ENCODE measurements at places on chromosomes 7 and 10.
A peak's percentile ranks its signal among the peaks of the same experiment; 100 is the strongest.

GRCh38 chr10:69636626-69637605 is 6.9 kb downstream of the FAM241B start:
- DNase-seq = no peak

- DNase-seq = no peak
These were observed 585.8 kb downstream of the DNAJB6 start for GRCh38 chr7:157922576-157922975.

GRCh38 chr7:460374-461116 is 59.1 kb downstream of the PDGFA start:
- DNase-seq = no peak

DNA sequence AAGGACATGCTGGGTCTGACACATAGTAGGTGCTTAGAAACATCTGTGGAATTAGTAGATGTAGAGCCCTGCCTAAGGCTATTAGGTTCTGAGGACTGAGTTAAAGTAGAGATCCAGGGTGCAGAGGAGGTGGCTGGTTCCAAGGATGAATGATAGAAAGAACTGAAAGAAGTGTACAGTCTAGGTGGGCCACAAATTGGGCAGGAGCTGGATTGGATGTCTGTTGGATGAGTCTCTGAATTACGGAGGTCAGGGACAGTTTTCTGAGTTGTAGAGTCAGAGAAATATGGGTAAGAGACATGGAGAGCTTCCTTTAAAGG is 2.0 kb upstream of the SAMD8 start:
- DNase-seq = no peak

DNA sequence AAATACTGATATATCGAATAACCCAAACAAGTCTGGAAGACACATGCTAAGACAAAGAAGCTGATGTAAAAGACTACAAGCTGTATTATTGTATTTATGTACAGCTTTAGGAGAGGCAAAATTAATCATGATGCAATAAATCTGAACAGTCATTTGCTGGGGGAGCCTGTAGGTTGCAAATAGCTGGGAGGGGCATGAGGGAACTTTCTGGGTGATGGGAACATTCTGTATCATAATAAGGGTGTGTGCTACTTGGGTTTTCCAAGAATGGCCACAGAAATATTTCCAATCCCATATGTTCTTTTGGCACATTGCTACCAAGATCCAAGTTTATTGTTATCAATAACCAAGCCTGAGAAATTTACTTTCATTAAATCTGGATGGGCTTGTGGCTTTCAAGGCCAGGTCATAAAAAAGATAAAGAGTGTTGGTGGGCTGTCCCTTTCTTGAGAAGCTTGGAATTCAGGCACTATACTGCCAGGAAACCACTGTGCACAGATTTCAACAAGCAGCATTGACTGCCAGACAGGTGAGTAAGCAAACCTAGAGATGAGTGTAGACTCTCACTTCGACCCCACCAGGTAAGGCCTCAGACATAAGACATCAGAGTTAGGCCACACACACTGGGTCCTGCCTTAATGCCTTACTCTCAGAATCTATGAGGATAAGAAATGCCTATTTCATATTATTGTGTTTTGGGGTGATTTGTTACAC is 629.7 kb upstream of the FZD8 start:
- DNase-seq = no peak

- no peak for DNase-seq
These were observed 524 bp upstream of the UNC5B start for GRCh38 chr10:71211775-71212317.

DNA sequence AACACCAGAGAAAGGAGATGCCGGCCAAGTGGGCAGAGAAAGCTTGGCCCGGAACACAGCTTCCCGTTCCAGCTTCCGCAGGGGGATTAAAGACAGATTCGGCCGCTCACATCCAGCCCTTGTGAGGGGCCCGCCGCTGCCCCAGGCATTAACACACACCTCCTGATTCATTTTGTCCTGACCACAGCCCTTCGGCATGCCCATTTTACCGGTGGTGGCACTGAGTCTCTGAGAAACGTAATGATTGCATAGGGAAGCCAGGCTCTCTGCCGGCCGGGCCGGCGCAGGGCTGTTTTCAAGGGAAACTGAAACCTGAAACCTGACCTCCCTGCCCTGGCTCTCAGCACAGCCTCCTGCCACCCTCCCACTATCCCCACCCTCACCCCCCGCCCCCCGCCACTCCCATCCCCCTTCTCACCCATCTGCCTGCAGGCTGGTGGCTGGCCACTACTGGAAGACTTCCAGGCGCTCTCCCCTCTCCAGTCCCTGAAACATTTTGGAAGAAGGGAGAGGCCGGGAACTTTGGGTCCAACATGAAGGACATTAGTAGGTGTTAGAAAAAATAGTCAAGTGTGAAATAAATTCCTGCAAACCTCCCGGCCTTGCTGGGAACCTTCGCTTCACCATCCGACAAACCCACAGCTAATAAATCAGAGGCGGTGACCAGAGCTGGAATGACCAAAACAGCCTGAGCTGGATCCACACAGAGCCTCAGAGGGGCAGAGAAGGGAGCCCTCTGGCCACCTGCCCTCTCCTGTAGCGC is 83.5 kb upstream of the CUX1 start:
- DNase-seq = peak; percentile 18

DNA sequence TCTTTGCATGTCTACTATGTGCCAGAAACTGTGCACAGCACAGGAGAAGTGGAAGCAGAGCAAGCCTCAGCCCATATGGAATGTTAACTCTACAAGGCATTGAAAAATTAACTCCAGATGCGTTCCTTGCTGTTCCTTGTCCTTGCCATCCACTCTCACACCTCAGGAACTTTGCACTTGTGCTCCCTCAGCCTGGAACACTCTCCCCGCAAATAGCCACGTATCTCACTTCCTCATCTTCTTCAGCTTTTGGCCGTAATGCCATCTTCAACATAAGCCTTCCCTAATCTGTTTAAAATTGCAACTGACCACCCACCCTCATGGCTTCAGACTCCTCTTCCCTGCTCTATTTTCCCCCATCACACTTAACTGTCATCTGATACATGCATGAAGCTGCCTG is 83.2 kb upstream of the CAPZA2 start:
- DNase-seq = no peak

GRCh38 chr10:119025776-119026175 is 3.7 kb upstream of the NANOS1 start:
- DNase-seq = no peak

DNA sequence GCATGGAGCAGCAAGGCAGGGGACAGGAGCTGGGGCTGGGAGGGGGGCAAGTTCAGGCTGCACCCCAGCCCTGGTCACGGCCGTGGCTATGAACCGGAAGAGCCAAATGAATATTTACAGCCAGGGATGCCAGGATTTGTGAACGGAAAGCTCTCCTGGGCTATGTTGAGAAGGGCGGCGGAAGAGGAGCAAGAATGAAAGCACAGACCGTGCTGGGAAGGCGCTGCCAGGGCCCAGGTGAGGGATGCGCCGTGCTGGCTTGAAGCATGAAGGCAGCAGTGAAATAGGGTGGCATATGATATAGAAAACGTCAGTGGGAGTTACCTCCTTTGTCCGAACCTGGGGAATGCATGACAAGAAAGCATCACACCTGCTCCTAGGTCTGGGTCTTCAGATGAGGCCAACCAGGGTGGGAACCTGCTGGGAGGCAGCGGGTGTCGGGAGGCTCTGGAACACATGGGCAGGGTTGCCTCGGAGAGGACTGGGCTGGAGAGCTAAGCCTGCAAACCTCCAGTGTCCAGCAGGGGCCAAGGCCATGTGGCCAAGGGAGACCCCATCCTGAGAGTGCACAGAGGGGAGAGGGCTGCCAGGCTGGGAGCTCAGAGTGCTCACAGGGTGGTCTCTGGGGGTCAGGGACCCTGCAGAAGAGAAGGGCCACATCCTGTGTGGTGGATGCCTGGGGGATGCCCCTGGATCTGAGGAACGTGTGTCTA is 120.6 kb upstream of the TCERG1L start:
- no peak for DNase-seq

DNA sequence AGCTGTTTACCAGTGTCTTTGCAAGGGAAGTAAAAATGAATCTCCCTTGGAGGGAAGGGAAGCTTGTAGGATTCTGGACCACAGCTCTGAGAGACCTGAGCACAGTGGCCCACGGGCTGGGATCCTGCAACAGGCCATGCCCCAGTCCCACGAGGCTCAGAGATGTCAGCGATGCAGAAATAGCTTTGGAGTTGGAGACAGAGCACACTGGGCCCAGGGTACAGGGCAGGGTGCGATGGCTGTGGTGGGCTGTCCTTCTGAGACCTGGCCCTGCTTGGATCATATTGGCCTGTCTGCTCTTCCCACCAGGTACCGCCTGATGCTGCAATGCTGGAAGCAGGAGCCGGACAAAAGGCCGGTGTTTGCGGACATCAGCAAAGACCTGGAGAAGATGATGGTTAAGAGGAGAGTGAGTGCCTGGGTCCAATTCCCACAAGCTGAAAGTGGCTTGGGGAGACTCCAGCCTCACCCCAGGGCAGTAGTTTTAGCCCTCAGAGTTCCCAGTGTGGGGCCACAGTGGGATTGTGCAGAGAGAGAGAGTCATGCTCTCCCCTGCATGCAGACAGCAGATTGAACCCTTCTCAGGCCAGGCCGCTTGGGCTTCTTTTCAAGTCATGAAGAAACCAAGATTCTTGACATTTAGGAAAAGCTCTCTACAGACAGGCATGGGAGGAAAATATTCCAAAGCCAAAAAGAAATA is 13.5 kb upstream of the CSGALNACT2 start:
- no peak for DNase-seq

DNA sequence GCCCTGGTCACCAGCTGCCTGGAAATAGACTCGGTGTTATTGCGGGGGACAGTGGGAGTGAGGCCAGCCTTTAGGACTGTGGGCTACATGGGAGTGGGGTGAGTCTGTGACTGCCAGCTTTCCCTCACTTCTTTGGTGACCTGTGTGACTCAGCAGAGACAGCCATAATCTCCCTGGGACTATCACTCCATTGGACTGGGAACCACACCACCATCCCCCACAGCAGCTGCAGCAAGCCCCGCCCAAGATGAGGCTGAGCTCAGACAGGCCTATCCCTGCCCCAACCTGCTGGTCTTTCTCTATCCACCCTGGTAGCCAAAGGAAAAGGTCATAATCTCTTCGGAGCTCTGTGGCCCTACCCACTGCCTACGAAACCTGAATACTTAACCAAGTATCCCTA is 263.2 kb downstream of the FZD1 start:
- no peak for DNase-seq

DNA sequence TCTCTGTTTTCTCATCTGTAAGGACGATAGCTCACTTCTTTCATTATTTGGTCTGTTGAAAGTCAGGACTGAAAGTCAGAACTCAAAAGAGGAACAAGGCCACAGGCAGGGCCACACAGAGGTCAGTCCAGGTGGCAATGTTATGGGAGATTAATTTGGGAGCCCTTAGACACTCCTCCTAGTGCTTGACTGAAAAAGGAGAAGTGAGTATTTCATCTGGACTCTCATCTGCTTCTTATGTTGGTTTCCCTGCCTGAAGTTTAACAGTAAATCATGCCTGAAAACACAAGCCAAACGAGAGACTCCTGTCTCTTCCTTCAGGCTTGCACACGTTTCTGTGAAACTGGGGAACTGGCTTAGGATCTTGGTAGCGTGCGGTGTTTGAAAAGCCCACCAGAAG is 248.5 kb downstream of the BUB3 start:
- no peak for DNase-seq

- DNase-seq = no peak
These were observed 35.5 kb upstream of the WASL start for GRCh38 chr7:123784263-123784662.

- DNase-seq = no peak
These were observed 2.4 kb upstream of the CRPPA start for GRCh38 chr7:16423761-16424160.

DNA sequence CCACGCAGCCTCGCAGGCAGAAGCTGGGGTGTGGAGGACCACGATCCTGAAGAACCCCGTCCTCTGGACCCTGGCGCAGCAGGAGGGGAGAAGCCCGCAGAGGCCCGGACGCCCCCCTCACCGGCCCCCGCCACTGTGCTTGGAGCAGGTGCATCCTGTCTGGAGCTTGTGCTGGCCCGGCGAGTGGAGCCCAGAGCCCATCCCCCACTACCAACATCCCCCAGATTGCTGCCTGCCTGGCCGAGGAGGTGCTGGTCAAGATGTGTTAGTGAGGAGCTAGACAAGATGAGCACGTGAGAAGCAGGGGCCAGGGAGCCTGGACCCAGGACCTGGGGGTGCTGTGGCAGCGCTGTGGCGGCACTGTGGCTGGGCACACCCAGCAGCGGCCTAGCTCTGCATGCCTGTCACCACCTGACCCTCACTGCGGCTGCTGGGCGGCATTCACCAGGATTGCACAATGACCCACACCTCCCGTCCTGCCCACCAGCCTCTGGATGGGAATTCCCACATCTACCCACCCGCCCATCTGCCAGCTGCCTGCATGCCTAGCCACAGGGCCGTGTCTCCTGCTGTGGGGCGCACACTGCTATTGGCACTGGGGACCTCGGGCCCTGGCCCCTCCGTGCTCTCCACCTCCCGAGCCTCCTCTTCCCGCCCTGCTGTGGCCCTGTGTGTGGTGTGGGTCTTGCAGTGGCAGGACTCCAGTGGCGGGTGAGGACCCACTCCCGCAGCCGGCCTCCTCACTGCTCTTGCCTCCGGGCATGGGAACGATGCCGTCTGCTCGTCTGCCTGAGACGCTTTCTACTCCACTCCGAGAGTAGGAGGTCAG is 11.8 kb downstream of the GPR146 start:
- no peak for DNase-seq

DNA sequence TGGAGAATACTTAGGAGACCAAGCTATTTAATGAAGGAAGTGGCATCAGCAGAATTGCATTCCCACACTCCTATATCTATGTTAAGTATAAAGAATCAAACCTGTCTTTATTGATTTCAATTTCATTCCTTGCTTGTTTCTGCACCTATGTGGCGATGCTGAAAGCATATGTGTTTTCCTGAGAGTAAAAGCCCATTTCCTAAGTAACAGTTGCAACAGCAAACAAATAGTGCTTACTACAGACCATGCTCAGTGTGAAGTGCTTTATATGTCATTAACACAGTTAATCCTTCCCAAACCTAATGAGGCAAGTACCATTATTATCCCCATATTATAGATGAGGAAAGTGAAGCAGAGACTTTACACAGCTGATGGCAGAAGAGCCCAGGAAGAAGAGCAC is 552.1 kb downstream of the PARD3 start:
- DNase-seq = no peak

DNA sequence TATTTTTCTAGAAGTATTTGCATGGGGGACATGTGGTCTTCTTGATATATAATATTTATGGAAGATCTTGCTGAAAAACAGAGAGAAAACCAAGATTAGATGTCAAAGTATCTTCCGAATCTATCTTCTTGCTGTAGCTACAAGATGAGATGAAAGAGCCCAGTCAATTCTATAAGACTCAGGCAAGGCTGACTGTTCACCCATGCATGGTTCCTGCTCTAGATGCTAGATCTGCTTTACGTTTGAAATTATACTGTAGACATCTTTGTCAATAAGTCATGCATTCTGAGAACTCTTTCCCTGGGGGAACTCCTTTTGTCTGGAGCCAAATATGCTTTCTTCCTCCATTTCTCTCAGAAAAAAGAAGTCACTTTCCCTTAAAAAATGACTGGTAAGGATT is 1292.0 kb downstream of the XPNPEP1 start:
- no peak for DNase-seq

- DNase-seq = no peak
These were observed 108.6 kb downstream of the RAB11FIP2 start for GRCh38 chr10:117938104-117938503.
